Activated T-cell treated with anti-CD3 and anti-CD28 coated beads, Interleukin-2, amount 50 U/mL, for 48 hours (primary cell): ENCODE measurements at places on chromosomes 11 and 22.

GRCh38 chr11:75563501-75563977, 1.5 kb downstream of the SERPINH1 start:
- DNase-seq, result no peak

DNA sequence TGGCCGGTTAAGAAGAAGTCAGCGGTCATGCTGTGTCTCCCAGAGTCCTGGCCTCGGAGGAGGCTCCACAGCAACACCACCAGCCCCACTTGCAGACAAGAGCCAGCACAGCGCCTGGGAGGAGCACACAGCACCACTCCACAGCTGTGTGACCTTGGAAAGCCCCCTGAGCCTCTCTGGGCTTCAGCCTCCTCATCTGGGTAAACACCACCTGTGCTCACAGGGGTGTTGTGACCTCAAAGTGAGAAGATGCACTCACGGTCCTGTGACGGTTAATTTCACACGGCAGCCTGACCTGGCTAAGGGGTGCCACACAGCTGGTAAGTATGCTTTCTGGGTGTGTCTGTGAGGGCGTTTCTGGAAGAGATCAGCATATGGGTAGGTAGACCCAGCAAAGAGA, 54.7 kb downstream of the PHF21B start:
- DNase-seq, result no peak

DNA sequence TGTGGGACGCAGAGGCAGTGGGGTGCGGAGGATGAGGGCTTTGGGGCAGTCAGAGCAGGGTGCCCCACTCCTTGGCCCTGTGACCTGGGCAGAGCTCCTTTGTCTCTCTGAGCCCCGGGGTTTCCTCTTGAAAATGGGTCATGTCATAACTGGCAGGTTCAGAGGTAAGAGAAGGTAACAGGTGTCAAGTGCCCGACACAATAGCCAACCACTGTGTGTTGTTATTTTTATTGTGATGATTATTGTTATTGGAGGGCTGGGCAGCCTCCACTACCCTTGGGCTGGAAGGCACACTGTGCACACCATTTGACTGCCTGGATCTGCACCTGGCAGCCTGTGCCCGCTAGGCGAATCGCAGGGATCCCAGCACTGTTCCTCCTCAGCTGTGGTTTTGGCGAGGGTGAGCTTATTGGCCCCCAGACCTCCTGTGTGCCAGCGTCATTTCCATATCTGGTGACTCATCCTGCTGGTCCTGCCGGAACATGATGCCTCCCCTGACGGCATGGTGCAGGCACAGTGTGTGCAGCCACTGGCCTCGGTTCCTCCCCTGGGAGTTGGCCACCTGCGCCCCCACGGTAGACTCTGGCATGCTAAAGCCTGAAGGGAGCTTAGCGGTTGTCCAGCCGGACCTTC, 15.4 kb upstream of the SOX10 start:
- peak; percentile 21 for DNase-seq

DNA sequence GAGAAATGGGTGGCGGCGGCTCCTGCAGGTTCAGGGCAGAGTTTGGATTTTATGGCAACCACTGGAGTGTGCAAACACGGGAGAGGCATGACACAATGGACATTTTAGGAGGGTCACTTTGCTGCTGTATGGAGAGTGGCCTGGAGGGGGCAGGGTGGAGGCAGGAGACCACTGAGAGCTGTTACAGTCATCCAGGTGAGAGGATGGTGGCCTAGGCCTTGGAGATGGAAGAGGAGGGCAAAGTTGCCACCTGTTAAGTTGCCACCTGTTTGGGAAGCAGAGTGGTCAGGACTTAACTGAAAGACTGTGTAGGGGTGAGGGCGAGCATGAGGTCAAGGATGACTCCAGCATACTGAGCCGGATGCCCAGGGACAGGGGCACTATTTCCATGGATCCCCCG, 2.3 kb upstream of the RAD9A start:
- peak; percentile 78 for DNase-seq

GRCh38 chr11:92122561-92122960, 102.1 kb upstream of the FAT3 start:
- DNase-seq, result no peak

- DNase-seq, result no peak
These were observed 123.4 kb downstream of the C11orf58 start for GRCh38 chr11:16861862-16862261.

GRCh38 chr11:75204012-75204674, 36.4 kb upstream of the TPBGL start:
- no peak for DNase-seq

DNA sequence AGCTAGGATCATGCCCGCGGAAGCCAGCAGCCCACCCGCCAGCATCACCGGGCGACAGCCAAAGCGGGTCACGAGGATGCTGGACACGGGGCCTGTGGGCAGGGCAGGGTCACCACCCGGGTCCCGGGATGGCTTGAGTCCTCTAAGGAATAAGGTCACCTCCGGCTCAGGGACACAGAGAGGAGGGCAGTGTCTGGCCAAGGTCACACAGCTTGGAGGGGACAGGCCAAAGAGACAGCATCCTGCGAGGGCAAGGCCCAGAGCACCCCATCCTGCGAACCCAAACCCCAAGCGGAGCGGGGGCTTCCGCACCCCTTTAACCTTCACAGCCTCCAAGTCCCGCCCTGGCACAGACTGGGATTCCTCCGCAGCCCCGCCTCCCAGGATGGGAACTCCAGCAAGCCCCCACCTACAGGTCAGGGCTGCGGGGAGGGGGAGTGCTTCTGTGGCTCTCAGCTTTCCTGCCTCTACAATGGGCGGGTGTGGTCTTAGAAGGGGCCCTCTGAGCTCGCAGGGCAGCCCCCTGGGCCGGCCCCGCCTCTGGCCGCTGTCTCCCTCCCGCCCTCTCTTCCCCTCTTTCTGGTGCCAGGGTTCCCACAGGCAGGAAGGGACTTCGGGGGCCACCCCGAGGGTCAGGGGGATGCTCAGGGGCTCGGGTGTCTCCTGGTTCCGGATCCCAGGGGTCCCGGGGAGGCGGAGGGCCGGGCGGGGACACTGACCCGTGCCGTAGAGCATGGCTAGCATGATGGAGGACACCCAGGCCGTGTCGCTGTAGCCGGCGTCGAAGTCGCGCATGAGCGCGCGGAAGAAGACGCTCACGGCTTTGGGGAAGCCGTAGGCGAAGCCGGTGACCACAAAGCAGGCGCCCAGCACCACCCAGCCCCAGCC, 1.8 kb downstream of the SLC16A8 start:
- peak; percentile 30 for DNase-seq

- no peak for DNase-seq
These were observed 28.0 kb downstream of the FLRT1 start for GRCh38 chr11:64063777-64064176.

GRCh38 chr11:16160146-16160545, 196.2 kb downstream of the SOX6 start:
- DNase-seq, result no peak

- no peak for DNase-seq
These were observed 81.4 kb upstream of the SEZ6L start for GRCh38 chr22:26087816-26088215.

GRCh38 chr11:9293646-9294045, 20.7 kb downstream of the TMEM41B start:
- DNase-seq, result no peak

GRCh38 chr22:48045369-48045768, 1282.9 kb downstream of the TBC1D22A start:
- DNase-seq, result no peak

- no peak for DNase-seq
These were observed 51.7 kb downstream of the CHRDL2 start for GRCh38 chr11:74679513-74679865.

DNA sequence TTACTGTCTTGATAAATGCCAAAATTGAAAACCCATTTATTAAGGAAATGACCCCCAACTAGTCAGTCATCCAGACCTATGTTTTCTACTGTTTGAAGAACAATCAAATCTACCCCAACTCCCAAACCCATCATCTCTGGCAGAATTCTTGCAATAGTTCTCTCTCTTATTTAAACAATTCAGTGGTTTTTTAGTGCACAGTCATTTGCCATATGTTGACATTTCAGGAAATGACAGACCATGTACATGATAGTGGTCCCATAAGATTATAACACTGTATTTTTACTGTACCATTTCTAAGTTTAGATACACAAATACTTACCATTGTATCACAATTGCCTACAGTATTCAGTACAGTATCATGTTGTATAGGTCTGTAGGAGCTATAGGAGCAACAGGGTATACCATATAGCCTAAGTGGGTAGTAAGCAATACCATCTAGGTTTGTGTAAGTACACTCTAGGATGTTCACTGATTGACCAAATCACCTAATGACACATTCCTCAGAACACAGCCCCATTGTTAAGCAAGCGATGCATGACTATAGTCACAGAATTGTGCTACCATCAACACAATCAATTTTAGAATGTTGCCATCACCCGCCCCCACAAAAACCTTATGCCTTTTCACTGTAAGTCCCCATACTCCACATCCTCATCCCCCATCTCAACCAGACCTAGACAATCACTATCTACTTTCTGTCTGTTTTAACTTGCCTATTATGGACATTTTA, 41.8 kb downstream of the MMP20 start:
- DNase-seq, result no peak

- no peak for DNase-seq
These were observed 4.3 kb upstream of the FLI1 start for GRCh38 chr11:128689591-128689947.

DNA sequence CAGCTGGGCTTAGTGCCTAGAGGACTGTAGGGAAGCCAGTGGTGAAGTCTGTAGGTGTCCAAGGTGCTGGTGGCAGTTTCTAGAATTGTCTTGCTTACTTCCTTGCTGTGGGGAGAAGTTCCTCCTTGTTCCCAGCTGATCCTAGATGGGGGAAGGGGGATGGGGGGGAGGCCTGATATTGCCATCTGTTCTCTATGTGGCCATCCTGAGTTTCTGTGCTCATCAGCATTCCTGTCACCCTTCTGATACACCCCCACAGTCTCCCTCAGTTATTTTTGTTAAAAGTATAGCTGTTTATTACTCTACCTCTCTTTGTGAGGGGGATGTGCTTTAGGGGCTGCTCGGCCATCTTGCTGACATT, 36.5 kb downstream of the MADD start:
- DNase-seq, result no peak

- no peak for DNase-seq
These were observed at the start of gene C1QTNF5 for GRCh38 chr11:119340335-119341221. Gene C1QTNF5 (minus strand): TSS chr11:119340883. CDS start chr11:119340397, 486 bp downstream.

DNA sequence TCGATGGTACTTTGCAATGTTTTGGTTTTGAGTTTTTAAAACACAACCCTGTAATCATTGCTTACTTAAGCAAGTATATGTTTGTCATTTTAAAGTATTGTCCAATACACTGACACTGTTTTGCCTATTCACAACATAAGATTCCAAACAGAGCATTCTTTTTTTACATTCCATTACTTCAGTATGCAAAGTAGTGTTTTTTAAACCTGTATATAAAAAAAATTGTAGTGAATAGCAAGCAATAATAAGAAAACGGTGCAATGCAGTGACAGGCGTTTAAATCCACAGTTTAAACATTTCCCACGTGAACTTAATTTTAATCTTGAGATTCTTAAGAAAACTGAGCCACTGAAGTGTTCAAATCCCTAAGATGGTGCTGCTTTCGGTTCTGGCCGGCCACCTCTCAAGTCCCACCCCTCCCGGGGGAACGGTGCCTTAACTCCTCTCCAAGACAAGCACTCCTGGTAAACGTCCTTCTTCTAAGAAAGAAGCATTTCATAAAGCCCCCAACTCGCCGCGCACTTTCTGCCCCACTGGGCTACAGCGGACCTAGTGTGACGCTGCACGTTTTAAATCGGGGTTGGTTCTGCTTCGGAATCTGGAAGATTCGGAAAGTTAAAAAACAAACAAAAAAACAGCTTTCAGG, 2.9 kb downstream of the PGR start:
- DNase-seq, result no peak

DNA sequence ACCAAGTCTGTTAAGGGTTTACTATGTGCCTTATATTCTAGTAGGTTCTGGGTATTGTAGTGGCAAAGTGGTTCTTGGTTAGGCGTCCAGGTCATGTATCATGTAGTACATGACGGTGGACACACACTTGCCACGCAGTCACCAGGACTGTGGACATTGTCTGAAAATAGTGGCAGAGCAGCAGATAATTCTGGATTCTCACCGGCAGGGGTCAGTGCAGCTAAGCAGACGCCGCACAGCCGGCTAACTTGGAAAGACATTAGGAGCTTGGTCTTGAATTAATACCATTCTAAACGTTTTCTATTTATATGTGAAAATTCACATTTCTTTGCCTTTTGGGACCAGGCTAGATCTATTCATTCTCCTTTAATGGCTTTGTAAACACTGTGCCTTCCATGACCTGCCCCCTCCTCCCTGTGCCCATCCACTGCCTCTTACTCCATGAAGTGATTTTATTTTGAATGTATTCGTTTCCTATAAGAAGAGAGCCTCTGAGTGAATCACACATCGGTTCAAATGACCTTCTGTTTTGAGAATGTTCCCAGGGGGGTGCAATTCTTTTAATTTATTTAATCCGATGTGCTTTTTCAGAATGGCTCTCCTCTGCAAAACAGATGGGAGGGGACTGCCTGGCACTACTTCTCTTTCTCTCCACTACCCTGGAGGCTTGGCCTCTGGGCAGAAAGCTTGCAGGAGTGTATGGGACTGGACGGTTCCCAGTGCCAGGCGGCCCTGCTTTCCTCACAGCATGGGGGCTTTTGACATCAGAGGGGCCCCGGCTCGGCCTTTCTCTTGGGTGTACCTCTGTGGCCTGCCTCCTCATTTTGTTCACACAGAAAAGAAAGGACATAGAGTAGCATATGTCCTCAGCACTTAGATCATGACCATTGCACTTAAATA, 378.0 kb downstream of the NTM start:
- DNase-seq, result peak; percentile 46

DNA sequence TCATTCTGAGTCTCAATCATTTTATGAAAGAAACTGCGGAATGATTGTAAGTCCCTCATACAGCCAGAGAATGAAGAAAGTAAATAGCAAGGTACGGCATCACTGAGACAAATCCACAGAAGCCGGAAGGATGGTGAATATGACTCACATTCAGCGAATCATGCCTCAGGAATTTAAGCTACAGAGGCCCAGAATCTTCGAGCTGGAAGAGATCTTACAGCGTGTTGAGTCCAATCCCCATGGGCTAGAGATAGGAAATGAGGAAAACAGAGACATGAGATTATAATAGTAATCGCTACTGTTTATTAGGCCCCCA, 173.2 kb downstream of the KIF18A start:
- DNase-seq, result no peak

GRCh38 chr11:134945993-134946392, 534.0 kb upstream of the B3GAT1 start:
- no peak for DNase-seq

- DNase-seq, result no peak
These were observed 39.8 kb upstream of the POGLUT3 start for GRCh38 chr11:108538022-108538424.

GRCh38 chr22:41687901-41688364, 734 bp downstream of the SNU13 start:
- DNase-seq, result peak; percentile 41

DNA sequence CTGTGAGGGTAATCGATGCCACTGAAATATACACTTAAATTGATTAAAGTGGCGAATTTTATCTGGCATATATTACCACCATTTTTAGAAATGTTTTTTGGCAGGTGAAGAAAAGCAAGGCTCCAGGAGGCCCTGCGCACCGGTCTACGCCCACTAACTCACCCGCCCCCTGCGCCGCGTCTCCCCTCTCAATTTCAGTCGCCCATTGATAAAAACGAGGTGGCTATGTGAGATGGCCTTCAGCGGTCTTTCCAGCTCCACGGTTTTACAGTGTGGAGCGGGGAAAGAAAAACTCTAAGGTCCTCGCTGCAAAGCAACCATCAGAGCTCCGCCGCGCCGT, 602 bp upstream of the AQP11 start:
- no peak for DNase-seq
